Activated CD4-positive, CD25-positive, alpha-beta regulatory T cell (primary cell): ENCODE measurements at places on chromosomes 7 and 10.

GRCh38 chr10:79418886-79419595 lies 26.4 kb downstream of the ZCCHC24 start:
- DNase-seq = no peak

DNA sequence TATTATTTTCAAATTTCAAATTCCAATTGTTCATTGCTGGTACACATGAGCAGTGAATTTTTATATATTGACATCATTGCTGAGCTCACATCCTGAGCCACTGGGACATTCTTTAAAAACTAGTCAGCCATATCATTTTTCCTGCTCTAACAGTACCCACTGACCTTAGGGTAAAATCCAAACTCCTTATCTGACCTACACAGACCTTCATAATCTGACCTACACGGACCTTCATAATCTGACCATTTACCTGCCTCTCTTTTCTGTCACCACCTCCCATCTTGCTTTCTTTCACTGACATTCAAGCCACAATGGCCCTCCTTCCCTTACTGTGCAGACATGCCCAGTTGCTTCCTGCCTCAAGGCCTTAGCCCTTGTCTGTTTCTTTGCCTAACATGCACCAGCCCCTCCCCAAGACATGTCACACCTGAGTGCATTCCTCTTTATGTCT lies 16.1 kb upstream of the CUZD1 start:
- no peak for DNase-seq

- DNase-seq = no peak
Measured at GRCh38 chr10:5809527-5810154, 3.6 kb downstream of the GDI2 start.

GRCh38 chr7:138186951-138187351 lies 110.7 kb downstream of the AKR1D1 start:
- no peak for DNase-seq
